ENCODE measurements at places on chromosomes 13 and 19.

DNA sequence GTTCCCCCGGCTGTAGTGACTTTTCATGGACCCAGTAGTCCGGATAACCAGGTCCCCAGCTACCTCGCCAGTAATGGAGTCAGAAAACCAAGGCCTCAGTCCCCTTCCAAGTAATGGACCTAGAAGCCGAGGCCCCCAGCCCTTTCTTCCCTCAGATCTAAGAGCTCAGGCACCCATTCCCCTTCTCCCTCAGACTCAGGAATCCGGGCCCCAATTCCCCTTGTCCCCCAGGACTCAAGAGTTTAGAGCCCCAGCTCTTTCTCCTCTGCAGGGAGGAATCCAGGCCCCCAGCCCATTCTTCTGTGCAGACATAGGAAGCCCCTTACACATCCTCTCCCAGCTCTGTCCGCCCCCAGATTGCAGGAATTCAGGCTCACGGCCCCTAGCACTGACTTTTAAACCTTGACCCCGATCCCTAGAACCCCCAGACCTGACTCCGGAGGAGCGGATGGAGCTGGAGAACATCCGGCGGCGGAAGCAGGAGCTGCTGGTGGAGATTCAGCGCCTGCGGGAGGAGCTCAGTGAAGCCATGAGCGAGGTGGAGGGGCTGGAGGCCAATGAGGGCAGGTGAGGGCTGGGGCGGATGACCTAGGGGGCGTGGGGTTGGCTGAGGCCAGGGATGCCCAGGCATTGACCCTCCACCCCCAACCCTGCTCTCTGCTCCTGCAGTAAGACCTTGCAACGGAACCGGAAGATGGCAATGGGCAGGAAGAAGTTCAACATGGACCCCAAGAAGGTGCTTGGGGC, 938 bp downstream of the CYTH2 start:
- DNase-seq, result no peak

GRCh38 chr13:48655291-48655690, 1.6 kb downstream of the CYSLTR2 start:
- no peak for DNase-seq

DNA sequence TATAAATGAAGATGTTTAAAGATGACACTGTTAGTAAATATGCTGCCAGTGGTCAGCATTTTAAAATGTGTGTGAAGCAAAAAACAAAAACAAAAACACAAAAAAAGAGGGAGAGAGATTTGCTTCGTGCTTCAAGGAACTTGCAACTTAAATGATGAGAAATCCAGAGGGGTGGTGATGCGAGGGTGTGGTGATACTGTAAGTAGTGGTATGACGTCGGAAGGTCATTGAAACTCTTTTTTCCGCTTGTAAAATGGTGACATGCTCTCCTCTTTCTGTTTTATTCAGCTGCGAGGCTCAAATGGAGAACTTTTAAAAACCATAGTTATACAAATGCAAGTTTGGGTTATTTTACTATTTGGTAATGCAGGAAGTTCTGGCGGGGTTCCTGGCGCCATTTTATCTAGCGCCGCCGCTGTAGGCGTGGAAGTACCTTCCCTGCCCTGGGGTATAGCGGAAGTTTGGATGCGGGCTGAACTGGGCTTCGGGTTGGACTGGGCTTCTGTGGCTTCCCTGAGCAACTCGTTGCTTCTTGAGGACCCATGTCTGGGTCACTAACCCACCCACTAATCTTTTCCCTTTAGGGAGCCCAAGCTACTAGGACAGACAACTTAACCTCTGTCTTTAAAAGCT, 34.8 kb downstream of the DGKH start:
- DNase-seq, result no peak

DNA sequence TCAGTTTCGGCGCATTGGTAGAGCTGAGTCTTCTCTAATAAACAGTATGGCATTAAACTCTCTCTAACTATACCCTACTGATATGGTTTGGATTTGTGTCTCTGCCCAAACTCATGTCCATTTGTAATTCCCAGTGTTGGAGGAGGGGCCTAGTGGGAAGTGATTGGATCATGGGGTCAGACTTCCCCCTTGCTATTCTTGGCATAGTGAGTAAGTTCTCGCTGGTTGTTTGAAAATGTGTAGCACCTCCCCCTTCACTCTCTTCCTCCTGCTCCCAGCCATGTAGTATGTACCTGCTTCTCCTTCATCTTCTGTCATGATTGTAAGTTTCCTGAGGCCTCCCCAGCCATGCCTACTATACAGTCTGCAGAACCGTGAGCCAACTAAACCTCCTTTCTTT, 682.7 kb upstream of the ARGLU1 start:
- no peak for DNase-seq

DNA sequence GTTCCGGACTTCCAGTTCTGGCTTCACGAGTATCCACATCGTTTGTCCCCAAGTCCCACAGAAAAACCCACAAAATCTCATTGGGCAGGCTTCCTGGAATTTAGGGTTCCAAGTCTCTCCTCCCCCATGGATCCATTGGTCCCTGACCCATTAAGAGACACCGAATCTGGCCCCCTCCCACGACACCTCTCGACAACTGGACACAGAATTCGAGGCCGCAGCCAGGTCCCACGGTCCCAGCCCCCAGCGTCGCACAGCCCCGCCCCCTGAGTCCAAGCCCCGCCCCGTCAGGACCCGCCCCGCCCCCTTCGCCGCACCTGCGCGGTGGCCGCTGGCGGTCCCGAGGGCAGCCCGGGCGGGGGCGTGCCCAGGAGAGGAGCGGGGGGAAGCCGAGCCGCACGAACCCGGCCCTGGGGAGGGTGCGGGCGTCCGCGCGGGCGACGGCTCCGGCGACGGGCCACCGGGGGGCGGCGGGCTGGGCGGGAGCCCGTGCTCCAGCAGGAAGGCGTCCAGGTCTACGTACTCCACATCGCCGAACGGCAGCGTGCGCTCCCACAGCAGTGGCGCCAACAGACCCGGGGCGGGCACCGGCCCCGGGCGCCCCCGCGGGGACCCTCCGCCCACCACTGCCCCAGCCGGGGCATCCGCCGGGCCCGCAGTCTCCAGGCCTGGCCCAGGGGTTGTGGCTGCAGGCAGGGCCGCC, 1.8 kb downstream of the DBP start:
- no peak for DNase-seq

- DNase-seq, result peak; percentile 56
These were observed 1.3 kb downstream of the NECTIN2 start for GRCh38 chr19:44847144-44848035.

GRCh38 chr19:17966550-17967256, at the start of gene KCNN1:
Gene KCNN1, plus strand, starts transcription at chr19:17967107. Its CDS starts 6,782 bp downstream, at chr19:17973889.
- DNase-seq, result peak; percentile 5

Measured in fibroblast of skin of scalp (primary cell).